ENCODE measurements at places on chromosomes 1 and 21.

DNA sequence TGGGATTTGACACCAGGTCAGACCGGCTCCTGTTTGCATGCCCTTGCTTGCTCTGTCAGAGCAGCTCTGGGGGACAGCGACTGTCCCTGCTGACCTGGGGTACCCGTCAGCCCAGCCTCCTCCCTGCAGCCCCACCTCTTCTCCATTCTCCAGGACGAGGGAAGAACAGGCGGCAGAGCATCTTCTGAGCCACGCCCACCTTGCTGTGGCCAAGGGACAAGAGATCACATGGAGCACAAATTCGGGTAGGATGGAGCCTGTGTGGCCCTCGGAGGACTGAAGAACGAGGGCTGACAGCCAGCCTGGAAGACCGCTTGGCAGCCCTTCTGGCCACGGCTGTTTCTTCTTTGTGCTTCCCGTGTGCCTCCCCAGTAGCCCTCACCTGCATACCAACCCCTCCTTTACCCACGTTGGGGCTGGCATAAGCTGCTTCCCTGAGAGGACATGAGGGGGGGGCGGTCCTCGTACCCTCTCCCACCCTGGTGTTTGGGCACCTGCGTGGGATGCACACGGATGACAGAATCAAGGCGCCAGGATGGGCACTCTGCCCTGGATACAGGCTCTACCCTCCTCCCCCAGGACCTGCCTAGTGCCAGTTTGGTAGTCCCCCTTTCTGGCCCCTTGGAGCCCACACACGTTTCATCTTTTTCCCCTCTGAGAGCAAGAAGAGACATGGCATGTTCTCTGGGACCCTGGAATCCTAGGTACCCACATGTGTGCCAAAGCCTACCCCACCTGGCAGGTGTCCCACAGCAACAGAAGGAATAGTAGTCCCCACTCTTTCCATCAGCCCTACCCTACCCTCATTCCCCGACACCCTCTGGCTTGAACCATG is 26.9 kb downstream of the CDK18 start:
- DNase-seq: no peak

DNA sequence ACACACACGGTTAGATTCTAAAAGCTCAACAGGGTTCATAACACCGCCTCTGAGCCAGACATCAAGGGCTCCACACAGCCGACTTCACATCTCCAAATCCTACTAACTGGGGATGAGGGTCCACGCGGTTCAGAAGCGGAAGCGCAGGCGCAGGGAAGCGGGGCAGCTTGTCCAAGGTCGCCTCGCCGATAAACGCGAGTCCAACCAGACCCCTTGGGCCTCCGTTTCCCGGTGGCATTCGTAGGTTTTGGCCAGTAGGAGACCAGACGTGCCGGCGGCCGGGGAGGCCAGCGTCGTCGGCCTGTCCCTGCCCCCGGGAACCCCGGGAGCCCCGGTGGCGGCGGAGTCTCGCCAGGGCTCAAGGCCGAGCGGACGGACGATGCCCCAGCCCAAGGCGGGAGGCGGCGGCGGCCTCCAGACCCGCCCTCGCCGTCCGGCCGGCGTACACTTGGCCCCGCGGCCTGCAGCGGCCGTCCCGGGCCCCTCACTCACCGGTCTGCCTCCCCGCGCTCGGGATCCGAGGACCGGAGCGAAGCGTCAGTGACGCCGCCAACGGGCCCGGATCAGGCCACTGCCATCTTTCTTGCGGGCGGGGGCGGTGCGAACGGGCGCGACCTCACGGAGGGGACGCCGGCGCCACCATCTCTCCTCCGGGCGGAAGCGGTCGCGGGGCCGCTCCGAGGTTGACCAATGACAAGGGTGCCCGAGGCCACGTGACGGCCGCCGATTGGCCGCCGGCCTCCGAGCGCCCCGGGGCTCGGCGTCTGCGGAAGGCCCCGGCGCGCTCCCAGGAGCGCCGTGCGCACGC is at the start of gene SDF4:
TSS of gene SDF4 (minus strand) at position 602 of the 808 bp plus-strand sequence. CDS start 3,229 bp downstream, outside the sequence.
- DNase-seq: peak; percentile 95

- no peak for DNase-seq
These were observed 44.4 kb downstream of the SIPA1L2 start for GRCh38 chr1:232585486-232585885.

DNA sequence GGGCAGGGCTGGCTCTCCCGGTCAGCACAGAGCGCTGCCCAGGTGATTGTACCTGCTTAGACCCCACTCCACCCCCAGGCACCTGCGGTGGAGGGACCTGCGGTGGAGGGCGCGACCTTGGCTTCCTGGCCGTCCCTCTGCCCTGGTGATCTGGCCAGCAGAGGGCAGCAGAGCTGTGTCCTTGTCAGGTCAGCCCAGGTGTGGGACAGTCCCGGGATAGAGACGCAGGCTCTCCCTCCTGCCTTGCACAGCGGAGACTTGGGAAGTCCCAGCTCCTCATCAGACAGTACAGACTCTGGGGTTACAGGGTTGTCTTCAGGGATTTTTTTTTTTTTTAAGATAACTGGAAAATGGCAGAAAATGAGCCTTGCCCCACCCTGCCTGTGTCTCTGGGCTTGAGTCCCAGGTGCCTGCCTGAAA is 10.0 kb downstream of the SLX9 start:
- DNase-seq: peak; percentile 58

GRCh38 chr1:54835970-54836369 is 34.8 kb upstream of the TTC22 start:
- DNase-seq: no peak

DNA sequence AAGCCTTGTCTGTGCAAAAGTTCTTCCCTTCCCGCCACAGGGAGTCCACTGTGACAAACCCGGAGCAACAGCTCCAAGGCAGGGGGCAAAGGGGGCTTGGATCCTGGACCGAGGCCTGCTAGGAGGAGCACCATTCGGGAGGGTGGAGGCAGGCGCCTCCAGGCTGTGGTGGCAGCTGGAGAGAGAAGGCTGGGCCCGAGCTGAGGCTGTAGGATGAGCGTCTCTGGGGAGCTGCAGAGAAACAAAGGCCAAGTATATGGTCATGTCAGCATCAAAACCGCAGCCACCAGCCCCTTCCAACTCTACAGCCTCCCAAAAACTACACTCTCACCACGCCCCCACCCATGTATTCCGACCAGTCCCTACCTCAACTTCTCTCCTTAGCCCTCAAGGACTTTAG is 579 bp downstream of the SH3BP5L start:
- DNase-seq: no peak

DNA sequence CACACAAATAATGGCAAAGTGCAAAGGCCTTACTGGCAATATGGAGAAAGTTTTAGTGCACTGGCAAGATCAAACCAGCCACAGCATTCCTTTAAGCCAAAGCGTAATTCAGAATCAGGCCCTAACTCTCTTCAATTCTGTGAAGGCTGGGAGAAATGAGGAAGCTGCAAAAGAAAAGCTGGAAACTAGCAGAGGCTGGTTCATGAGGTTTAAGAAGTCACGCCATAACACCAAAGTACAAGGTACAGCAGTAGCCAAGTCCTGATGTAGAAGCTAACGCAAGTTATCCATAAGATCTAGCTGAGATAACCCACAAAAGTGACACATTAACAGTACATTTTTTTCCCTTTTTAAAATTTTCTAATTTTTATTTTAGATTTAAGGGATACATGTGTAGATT is 57.1 kb downstream of the SLC27A3 start:
- no peak for DNase-seq

- DNase-seq: no peak
These were observed 39.7 kb downstream of the PALMD start for GRCh38 chr1:99685516-99686180.

DNA sequence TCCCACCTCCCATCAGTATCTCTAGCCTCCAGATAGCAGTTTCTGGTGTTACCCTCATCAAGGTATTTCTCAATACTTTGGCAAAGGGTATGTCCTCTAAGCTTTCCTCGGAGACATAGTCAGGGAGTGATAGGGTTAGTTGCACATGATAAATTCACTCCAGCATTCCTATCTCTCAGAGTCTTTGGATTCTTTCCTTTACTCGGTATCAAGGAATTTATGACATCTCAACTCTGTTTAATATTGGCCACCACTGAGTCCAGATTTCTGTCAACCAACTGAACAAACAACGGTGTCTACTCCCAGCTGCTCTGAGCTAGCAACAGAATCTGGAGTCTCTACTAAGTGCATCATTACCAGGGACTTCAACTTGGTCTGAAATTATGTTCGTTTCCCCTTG is 233.4 kb downstream of the TM2D1 start:
- no peak for DNase-seq

- no peak for DNase-seq
These were observed 2.7 kb upstream of the SLC30A10 start for GRCh38 chr1:219931033-219931432.

DNA sequence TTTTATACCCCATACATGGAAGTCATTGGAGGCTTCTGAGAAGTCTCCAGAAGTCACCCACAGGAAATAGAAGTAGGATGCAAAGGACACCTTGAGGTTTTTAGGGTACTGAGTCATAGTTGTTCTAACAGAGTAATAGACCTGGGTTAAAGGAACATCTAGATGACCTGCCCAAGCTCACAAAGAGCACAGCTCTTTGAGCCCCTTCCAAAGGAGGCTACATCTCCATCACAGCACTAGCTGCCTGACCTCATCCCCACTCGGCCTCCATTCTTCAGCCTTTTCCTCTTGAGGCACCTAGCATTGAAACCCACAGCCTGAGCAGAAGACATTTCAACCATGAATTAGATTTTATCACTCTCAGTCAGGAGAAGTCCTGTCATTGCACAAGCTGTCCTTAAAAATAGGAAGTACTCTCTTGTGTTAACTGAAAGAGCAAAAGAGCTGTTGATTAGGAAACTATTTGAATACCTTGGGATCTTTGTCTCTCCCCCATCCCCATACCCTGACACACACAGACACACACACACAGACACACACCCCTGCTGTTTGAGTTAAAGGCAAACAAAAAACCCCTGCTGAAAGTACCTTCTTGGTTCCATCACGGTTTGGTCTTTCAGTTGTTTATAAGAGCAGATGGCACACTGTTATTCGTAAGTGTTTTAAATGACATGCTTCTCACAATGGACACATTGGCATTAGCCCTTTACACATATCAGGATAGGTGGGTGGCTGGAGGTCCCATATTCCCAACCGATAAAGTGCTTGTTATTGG is 22.2 kb downstream of the MKNK1 start:
- DNase-seq: peak; percentile 1

GRCh38 chr1:33361532-33362235 is 40.8 kb upstream of the A3GALT2 start:
- no peak for DNase-seq

All from T-helper 22 cell (primary cell).